NCI-H2081 (cell line): ENCODE measurements at places on chromosomes 13 and 19.

GRCh38 chr13:95652821-95653220 is 8.3 kb upstream of the DZIP1 start:
- DNase-seq = no peak

DNA sequence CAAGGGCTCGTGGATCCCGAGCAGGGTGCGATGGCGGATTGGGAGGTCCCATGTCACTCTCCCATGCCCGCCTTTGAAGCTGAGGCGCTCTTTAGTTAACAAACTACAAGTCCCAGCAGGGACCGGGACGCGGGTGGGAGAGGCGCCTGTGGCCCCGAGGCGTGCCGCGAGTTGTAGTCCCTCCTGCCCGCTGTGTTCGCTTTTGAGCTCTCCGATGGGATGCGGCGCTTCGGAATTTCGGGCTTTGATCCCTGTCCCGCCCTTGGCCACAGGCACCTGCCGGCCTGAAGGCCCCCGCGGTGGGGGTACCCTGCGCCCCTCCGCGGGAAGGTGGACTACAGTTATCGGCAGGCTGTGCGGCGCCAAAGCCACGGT is 11.0 kb downstream of the CYTH2 start:
- DNase-seq = no peak

DNA sequence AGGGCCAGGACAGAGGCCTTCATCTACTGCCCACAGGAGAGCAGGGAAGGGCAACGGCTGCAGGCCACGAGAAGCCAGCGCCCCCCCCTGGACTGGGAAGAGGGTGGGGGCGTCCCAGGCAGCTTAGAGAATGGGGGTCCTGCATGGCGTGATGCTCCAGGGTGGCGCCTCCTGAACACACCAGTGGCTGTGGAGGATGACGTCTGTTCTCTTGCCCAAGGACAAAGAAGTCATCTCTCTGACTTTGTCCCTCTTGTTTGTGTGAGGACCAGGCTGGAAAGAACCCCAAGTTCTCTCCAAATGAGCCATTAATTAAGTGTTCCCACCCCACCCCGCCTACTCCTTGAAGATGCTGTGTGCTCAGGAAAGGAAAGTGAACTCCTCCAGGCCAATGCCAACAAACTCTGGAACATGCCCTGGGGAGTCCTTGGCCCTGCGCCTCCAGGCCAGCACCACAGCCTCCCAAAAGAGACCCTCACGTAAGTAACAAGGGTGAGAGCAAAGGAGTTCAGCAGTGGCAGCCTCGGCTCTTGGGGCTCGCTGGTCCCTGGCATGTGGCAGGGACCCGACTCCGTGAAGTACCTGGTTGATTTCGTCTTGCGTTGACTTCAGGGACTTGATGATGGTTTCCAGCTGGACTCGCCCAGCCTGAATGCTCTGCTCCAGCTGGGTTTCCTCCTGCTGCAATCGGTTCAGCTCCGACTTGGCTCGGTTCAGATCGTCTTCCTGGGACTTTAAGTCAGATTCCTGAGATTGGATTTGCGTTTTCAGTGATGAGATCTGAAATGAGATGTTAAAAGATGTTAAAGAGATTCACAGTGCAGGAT is 68.4 kb downstream of the EPS15L1 start:
- DNase-seq = no peak

GRCh38 chr19:10112895-10113591 is 1.6 kb downstream of the P2RY11 start:
- DNase-seq = peak; percentile 23

- no peak for DNase-seq
Observed at GRCh38 chr13:96450326-96451020, 360.6 kb downstream of the HS6ST3 start.

DNA sequence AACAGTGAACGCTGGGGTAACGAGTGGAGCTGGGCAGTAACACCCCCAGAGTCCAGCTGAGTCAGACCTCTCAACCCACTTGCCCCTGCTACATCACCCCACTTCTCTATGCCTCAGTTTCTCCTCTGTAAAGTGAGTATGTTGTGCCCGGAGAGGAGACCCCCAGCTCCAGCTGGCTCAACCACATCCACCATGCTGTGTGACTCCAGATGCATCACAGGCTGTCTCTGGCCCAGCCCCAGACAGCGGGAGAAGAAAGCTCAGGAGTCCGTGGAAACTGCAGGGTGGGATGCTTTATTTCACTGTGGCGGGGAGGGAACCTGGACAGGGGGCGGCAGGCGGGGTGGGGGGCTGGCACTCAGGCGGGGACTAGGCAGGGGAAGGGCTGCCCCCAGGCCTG is 9.6 kb upstream of the ELL start:
- DNase-seq = no peak

DNA sequence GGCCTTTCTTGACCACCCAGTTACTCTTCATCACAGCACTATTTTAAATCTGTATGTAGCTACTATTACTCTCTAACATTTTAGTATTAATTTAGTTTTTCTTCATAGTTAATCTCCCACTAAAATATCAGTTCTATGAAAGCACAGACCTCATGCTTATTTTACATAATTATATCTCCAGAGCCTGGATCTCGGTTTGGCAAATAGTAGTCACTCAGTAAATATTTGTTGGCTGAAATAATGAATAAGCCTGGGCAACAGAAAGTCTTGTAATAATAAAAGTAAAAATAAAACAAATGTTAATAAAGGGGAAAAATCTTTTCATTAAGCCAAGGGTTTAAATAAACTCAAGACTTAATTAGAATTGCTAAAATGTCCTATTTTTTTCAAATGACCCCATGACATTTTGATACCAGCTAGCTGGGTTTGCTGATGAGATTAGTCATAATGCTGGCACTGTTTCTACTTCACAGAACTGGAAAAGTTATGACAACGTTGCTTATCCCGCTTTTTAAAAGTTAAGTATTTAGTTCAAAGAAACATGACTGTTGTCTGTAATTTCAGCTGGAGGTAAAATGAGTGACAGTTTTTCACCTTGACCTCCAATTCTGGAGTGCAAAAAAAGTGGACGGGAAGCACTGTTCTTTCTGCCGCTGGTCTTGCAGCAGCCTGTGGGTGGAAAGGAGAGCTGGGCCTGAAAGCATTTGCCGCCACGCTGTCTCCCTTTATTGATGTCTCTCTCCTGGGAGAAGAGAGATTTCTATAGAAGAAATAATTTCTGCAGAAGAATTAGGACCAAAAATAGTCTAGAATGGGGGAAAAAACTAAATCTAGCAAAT is 85.2 kb upstream of the SPATA13 start:
- DNase-seq = no peak

- DNase-seq = no peak
Observed at GRCh38 chr19:15779756-15780476, 7.5 kb upstream of the OR10H5 start.

DNA sequence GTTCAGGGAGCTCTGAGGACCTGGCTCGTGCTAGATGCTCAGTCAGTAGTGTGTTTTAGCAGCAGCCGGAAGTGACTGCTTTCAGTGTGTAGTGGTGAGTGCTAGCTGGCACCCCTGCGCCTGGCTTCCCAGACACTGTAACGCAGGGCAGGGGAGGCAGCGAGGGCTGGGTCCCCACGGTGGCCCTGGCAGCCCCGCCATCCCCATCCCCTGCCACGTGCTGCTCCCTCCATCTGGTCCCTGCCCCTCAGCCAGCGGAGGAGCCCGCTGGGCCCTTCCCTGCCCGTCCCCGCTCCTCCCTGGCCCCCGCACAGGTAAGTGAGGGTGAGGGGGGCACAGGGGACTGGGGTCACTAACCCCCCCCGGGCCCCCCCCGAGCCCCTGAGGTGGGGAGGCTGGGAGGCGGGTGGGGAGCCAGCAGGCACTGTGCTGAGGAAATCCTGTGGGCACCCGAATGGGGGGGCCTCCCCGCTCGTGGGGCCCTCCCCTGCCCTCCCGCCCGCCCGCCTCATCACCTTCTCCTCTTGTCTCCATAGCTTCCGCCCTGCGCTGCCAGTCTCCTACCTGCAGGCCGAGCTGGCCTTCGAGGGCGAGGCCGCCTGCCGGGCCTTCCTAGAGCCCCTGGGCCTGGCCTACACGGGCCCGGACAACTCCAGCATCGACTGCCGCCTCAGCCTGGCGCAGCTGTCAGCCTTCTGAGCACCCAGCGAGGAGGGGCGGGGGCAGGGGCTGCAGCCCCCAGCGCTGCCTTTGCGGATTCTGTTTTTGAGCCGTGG is 3.2 kb downstream of the LENG9 start:
- no peak for DNase-seq

GRCh38 chr13:51895906-51896888 is 34.4 kb downstream of the CCDC70 start:
- peak; percentile 13 for DNase-seq

DNA sequence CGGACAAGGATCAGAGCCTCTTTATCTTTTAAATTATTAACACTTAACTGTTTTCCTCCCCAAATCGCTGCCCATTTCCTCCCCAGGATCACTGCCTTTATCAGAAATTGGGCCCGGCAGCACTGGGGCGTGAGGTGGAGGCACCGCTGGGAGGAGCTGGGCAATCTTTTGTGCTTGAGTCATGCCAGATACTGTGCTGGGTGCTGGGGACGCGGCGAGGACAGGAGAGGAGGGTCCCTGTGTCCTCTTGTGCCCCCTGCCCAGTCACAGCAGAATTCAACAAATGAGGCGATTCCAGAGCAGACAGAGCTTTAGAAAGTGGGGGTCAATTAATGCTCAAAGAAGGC is 347.8 kb downstream of the ZNF536 start:
- no peak for DNase-seq

GRCh38 chr19:50300051-50300450 is 29.1 kb downstream of the KCNC3 start:
- no peak for DNase-seq

DNA sequence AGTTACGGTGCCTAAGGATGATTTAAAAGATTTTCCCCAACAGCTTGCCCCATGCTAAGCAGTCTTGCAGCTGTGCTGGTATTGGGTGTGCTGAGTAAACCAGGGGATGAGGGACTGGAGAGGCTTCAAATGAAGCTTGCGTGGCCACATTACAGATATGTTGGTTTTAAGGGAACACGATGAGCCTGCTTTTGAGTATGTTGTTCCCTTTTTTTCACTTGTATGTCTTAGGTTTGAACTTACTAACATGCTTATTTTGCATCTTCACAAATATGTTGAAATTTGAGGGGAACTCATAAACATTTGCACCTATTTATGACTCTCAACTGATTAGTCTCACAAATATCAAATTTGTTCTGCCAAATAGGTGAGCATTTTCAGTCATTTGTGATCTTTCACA is 2.0 kb upstream of the IL17D start:
- no peak for DNase-seq

DNA sequence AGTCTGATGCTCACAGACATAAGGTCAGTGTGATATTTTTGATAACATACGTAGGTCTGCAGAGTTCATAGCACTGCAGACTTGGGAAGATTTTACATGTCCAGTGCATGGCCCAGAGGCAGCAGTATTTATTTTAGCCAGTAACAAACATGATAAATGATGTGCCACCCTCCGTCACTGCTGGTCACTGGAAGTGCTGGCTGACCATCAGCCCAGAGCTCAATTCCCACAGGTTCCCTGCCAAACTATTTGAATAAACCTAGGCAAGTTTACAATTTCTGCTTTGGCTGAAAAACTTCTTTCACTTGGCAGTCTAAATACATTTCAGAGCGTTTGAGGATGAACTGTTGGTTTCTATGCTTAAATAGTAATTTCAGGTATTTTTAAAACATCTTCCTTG is 135.5 kb upstream of the EDNRB start:
- DNase-seq = no peak
